ENCODE measurements at places on chromosomes 16 and 17.
A peak's percentile ranks its signal among the peaks of the same experiment; 100 is the strongest.

DNA sequence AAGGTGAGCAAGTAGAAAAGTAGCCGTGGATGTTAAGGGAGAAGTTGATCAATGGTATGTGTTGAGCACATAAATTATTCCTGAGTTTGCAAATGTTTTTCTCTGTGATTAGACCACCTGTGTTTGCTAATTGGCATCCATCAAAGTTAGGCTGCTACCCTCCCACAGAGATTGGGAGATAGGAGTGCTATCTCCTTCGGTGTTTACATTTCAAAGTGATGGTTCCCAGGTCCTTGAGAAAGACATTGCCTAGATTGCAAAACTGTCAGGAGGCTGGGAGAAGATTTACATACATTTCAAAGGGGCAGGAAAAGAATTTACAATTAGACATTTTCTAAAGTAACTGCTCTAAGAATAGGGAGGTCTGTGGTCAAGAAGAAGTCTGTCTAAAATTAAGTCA lies 54.3 kb upstream of the CNTNAP4 start:
- DNase-seq, result no peak

DNA sequence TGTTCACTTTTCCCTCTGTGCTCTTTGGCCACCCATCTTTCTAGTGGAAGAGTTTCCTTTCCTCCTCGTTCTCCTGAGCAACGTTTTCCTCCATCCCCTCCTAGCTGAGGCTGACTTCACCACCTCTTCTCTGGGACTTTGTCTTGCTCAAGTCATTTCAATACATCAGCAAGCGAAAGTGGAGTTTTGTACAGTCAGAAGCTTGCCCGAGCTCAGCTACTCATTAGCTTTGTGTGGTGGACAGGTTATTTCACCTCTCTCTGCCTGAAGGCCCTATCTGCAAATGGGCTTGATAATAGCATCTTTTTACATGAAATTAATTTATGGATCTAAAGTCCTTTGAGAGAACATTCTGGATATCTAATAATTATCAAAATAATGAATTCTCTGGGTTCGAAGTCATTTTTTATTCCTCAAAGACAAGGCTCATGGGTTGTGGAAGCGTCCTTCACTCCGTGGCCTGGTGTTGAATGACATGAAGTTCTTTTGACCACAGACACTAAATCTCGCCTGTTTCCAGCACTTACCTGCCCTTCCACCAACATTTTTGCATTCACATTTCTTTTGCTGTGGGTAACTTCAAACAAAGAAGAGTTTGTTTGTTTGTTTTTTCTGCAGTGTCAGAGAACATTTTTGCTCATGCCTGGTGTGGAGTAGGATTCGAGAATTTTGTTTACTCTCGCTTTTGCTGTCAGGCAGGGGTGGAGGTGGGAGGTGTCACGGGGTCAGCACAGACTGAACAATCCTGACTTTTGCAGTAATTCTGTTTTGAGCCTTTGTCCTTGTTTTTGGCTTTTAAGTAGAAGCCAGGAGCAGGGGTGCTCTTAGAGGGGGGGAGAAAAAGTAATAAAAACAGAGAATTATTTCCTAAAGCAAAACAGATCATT lies 155.0 kb upstream of the CACNG5 start:
- DNase-seq, result no peak

- DNase-seq, result no peak
Measured at GRCh38 chr16:81201267-81201666, 37.2 kb upstream of the BCO1 start.

GRCh38 chr16:88407807-88408206 lies 25.0 kb downstream of the ZNF469 start:
- DNase-seq, result no peak

DNA sequence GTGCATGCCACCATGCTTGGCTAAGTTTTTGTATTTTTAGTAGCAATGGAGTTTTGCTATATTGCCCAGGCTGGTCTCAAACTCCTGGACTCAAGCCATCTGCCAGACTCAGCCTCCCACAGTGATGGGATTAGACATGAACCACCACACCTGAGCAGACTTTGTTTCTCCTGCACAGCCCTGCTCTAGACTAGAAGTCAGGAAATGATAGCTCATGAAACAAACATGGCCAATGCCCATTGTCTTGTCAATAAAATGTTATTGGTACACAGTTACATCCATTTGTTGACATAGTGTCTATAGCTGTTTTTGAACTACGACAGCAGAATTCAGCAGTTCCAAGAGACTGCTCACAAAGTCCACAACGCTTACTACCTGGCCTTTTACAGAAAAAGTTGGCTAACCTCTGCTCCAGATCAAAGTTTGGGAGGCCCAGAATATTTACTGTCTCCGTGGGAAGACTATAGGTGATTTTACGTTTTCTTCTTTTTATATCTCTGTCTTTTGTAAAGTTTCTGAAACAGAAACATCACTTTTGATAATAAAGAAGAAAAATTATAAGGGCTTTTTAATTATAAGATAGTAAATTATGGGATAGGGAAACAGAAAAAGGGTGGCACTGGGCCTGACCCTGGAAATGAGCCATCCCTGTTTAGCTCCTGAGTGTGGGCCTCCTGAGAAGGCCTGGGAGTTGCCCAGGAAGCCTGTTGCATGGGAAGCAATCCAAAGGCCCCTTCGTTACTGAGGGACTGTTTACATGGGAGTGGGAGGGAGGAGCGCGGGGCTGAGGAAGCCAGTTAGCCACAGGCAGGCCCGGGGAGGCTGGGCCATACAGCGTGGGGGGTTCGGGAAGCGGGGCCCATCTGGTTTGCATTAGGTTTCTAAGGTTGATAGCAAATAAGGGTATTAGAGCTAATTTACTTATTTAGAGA lies 201.5 kb downstream of the IRF8 start:
- no peak for DNase-seq

- DNase-seq, result no peak
Measured at GRCh38 chr17:76953946-76954345, 85.7 kb downstream of the MGAT5B start.

DNA sequence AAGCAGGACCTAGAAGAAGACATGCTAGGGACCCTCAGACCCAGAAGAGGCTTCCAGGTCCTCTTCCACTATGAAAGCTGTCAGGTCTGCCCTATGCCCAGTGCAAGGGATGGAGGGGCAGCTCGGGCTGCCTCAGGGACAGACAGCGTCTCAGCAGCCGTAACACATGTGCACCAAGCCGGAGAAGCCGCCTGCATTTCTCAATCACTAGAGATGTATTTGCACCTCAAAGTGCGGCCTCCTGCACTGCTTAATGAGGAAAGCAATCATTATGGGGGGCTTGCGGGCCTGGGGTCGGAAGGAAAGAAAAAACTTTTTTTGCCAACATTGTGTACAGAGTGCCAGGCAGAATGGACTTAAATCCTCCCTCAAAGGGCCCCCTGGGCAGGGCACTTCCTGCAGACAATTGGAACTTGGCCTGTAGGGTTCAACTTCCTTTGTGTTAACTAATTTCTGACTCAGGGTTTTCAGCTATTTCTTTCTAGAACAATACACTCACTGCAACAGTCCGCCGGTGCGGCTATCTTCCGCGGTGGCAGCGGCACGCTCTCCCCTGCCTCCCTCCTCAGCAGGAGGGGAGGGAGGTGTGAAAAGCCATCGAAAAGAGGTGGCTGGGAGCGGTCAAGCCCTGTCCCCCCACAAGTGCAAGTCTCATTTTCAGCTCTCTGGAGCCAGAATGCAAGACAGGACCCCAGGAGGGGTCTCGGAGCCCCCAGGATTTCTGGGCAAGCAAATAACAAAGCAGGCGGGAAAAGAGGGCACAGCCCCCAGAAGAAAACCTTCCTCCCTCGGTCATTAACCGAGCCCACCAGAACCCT lies 101.2 kb downstream of the ZNF423 start:
- DNase-seq, result no peak

GRCh38 chr16:17773698-17774101 lies 302.9 kb upstream of the XYLT1 start:
- DNase-seq, result peak; percentile 25

- no peak for DNase-seq
Measured at GRCh38 chr16:68921637-68922036, 78.3 kb downstream of the TANGO6 start.

DNA sequence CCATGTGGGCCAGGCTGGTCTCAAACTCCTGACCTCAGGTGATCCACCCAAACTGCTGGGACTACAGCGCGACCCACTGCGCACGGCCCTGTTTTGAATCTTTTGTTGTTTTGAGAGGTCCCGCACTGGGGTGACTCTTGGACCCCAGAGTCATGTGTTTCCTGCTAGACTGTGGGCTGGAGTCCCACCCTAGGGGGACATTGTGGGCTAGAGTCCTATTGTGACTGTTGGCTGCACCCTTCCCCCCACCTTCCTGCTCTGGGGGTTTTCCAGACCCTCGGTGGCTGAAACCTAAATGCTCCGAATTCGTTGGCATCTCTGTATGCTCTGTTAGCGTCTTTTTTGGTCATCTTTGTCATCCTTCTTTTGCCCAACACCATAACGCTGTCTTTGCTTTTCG lies 16.0 kb downstream of the NUPR1 start:
- no peak for DNase-seq

GRCh38 chr17:68775318-68775717 lies 174.2 kb upstream of the FAM20A start:
- no peak for DNase-seq

DNA sequence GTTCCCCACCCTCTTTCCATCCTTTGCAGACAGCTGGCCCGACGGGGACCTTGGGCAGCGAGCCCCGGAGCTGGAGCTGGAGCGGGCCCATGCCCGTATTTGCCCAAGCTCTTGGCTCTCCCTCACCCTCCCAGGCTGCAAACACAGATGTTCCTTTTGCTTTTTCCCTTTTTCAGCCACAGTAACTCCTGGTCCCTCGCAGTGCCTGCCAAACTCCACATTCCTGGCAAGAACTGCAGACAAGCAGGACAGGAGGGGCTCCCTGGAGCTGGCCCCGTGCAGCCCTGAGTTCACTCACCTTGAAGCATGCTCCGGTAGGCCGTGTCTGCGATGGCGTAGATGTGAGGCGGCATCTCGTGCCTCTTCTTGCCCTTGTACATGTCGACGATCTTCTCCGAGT lies 33.9 kb downstream of the MYH11 start:
- DNase-seq, result no peak

- no peak for DNase-seq
Measured at GRCh38 chr16:5393070-5393469, 295.5 kb upstream of the EEF2KMT start.

DNA sequence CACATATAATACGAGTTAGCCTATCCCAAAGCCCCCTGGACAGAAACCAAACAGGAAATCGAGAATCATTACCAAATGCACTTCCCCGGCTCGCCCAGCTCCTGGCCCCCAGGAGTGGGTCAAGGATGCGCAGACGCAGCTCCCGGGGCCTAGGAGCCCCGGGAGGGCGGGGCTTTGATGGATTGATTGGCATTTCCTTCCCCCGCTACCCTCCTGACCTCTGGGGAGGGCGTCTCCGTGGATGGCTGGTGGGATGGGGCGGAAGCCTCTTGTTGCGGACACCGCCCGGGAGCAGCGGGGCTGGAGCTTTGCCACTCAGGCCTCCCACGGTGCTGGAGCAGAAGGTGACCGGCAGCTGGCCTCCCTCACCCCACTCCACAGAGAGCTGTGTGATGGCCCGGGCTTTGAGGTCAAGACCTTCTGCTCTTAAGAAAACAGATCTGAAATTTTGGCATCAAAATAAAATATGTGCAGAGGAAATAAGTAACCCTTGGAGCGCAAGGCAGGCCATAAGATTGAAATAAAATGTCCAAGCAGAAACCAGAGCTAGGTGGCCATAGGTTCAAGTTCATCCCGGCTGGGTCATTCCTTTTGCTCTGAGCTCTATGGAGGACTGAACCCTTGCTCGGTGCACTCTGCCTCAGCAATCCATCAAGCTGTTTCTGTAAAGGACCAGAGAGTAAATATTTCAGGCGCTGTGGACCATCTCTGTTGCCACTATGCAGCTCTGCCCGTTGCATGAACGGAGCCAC lies 262.3 kb downstream of the SOX9 start:
- DNase-seq, result no peak

- no peak for DNase-seq
Measured at GRCh38 chr17:78967782-78968362, 11.9 kb downstream of the LGALS3BP start.

GRCh38 chr16:68823401-68824135 lies 19.8 kb upstream of the TANGO6 start:
- DNase-seq, result no peak

GRCh38 chr17:50352693-50353599 lies 7.0 kb downstream of the XYLT2 start:
- no peak for DNase-seq

DNA sequence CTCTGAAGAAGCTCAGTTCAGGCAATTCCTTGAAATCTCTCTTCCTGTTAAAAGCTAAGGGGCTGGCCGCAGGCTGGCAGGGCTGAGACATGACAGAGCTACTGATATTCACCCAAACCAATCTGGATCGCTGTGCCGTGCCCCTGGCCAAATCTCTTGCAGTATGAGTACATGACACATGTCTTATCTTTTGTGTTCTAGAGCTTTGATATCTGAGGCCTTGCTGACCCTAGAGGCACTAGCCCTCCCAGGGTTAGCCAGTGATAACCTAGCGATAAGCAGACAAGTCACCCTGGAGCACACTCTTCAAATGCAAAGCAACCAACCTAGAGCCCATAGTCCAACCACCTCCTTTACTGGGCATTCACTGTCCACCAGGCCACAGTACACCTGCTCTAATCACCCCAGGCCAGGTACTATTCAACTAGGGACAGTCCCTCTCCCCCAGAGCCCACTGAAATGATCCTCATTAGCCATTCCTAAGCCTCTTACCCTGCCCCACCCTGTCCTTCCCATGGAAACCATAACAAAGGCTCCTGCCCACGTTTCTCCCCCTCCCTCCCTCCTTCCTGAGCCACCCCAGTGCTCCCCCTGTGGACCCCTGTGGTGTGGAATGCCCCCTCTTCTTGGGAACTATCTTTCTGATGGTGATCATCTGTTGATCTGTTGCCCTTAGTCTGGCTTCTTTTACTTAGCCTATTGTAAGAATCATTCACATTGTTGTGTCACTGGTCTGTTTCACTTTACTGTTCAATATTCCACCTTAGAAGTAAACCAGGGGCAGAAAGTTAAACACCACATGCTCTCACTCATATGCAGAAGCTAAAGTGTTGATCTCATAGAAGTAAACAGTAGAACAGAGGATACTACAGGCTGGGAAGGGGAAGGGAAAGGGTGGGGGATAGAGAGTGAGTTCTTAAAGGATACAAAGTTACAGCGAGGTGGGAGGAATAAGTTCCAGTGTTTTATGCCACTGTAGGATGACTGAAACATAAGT lies 52.5 kb downstream of the TEKT5 start:
- no peak for DNase-seq

GRCh38 chr17:49217651-49218413 lies 7.3 kb downstream of the ABI3 start:
- DNase-seq, result no peak

- peak; percentile 85 for DNase-seq
Measured at GRCh38 chr17:31558748-31559583, 167.5 kb downstream of the RAB11FIP4 start.

- no peak for DNase-seq
Measured at GRCh38 chr16:70375636-70376611, 29.2 kb downstream of the DDX19A start.

- DNase-seq, result no peak
Measured at GRCh38 chr17:54956791-54957190, 11.7 kb downstream of the COX11 start.
